Activated CD4-positive, alpha-beta T cell treated with anti-CD3 and anti-CD28 coated beads, Interleukin-2, amount 10 ng/mL, durations not matched to agents 24 days and 14 days (primary cell): ENCODE measurements at places on chromosomes 2 and 18. TPM values are rescaled to one million over a fixed set of nuclear protein-coding genes. Genes with fewer than 3 reads are reported as not detected.

The CFC1 gene
- total RNA-seq, result not detected in 2 replicates

- H3K4me3 ChIP-seq, result no peak overlapping the region
- H3K36me3 ChIP-seq, result no peaks in the 10 kb centered on the region
- DNase-seq, result no peak
- no peaks in the 10 kb centered on the region for H3K4me1 ChIP-seq
- H3K27me3 ChIP-seq, result peaks cover 6% of the 10 kb centered on the region
- no peak overlapping the region for H3K27ac ChIP-seq
These were observed 69.7 kb downstream of the FHOD3 start for GRCh38 chr18:36366994-36367839.

DNA sequence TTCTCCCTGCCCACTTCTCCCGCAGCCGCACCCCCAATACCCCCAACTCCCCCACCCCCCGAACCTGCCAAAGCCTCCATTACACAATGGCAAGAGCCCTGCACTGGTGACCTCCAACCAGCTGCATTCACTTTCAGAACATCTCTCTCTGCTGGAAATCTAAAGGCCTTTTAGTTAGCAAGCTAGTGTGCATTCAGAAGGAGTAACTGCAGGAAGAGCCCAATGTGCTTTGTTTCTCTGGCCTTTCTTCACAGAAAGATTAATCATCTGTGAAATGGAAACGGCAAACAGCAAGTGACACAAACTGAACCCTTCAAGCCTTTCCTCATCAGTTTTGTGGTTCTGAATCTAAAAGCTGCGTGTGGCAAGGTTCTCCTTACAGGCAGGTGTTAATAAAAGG is 124.2 kb downstream of the OLA1 start:
- H3K27me3 ChIP-seq, result no peaks in the 10 kb centered on the region
- peaks cover 4% of the 10 kb centered on the region for H3K4me1 ChIP-seq
- peak; percentile 34 for DNase-seq
- no peak overlapping the region for H3K4me3 ChIP-seq
- H3K36me3 ChIP-seq, result peaks cover 11% of the 10 kb centered on the region

DNA sequence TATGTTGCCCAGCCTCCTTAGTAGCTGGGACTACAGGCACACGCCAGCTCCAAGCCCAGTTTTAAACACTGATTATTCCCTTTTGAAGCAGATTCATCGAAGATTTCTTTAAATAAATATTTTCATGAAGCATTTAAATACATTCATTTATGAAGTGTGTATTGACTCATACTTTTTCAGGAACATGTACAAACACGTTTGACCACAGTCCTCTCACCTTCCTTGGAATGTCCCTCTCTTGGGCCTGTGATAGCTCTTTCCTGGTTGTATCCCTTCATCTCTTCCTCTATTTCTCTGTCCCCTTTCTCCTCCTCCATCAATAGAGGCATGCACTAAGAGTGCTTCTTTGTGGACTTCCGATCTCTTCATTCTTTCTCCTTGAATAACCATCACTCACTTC is 2.5 kb downstream of the PSTPIP2 start:
- peak overlapping the region; percentile 34 for H3K27ac ChIP-seq
- DNase-seq, result no peak
- peak overlapping the region; percentile 21 for H3K4me3 ChIP-seq
- peaks cover 5% of the 10 kb centered on the region for H3K36me3 ChIP-seq
- H3K27me3 ChIP-seq, result no peaks in the 10 kb centered on the region
- H3K4me1 ChIP-seq, result peaks cover 32% of the 10 kb centered on the region

DNA sequence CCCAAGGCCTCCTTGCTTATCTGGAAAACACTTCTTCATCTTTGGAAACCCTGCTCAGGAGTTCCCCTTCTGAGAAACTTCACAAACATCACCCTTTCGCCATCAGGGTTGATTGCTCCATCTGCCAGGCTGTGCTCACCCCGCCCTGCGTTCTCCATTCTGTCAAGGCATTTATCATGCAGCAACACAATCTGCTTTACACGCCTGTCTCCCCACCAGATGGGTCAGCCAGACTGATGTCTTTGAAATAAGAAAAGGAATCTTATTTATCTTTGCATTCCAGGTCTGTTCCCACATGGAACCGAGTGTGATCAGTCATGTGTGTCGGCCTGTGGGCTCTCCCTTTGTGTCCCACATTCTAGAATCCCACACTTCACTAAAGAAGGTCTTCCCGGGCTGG is 110.0 kb upstream of the ARL4C start:
- no peaks in the 10 kb centered on the region for H3K27me3 ChIP-seq
- DNase-seq, result no peak
- no peaks in the 10 kb centered on the region for H3K4me1 ChIP-seq
- no peak overlapping the region for H3K27ac ChIP-seq

DNA sequence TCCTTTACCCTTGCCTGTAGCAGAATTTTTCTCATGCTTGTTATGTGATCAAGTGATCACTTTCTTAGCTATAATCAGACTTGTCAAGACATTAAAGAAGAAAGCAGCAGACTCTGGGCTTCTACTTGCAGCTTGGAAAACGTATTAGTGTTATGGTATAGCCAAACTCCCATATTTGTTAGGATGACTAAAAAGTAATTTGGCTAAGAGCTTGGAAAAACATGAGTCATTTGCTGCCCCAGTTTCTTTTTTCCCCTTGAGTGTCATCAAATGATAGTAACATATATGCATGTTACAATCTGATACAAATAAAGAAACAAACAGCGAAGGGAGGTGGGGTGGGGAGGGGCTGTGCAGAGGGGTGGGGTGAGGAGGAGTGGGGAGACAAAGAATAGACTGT is 155.5 kb downstream of the IKZF2 start:
- H3K36me3 ChIP-seq, result no peaks in the 10 kb centered on the region
- H3K27me3 ChIP-seq, result no peaks in the 10 kb centered on the region
- no peak overlapping the region for H3K27ac ChIP-seq
- no peaks in the 10 kb centered on the region for H3K4me1 ChIP-seq
- no peak overlapping the region for H3K4me3 ChIP-seq
